ENCODE measurements at places on chromosomes 16 and 17.
A peak's percentile ranks its signal among the peaks of the same experiment; 100 is the strongest.

- no peak for DNase-seq
Measured at GRCh38 chr17:29176558-29177351, 3.4 kb downstream of the MYO18A start.

DNA sequence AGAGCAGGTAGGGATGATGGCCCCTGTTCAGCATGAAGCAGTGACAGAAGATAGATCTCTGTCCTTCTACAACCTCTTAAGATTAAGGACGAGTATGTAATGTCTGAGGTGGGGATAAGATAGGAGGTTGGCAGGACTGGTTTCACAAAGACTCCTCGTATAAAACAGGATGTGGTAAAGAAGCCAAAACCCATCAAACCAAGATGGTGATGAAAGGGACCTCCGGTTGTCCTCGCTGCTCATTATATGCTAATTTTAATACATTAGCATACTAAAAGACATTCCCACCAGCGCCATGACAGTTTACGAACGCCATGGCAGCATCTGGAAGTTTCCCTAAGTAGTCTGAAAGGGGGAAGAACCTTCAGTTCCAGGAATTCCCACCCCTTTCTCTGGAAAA, 27.3 kb downstream of the MIS12 start:
- no peak for DNase-seq

DNA sequence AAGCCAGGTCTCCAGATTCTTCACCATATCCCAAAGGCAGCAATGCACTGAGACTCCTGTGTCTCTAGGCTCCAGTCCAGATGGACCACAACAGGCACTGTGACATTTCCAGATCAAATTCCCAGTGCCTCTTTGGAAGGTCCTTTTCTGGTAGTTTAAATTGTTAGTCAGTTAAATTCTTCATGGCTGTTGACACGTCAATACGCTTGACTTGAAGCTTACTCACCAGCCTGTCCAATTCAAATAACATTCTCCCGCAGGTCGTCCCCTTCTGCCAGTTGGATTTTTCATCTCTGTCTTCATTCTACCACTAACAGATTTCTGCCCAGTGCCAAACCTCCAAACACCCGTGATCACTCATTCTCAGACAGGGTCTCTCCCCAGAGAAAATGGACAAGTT, 86.7 kb downstream of the SHISA9 start:
- DNase-seq, result no peak

- DNase-seq, result no peak
Measured at GRCh38 chr17:73957564-73957963, 245.9 kb upstream of the RPL38 start.

DNA sequence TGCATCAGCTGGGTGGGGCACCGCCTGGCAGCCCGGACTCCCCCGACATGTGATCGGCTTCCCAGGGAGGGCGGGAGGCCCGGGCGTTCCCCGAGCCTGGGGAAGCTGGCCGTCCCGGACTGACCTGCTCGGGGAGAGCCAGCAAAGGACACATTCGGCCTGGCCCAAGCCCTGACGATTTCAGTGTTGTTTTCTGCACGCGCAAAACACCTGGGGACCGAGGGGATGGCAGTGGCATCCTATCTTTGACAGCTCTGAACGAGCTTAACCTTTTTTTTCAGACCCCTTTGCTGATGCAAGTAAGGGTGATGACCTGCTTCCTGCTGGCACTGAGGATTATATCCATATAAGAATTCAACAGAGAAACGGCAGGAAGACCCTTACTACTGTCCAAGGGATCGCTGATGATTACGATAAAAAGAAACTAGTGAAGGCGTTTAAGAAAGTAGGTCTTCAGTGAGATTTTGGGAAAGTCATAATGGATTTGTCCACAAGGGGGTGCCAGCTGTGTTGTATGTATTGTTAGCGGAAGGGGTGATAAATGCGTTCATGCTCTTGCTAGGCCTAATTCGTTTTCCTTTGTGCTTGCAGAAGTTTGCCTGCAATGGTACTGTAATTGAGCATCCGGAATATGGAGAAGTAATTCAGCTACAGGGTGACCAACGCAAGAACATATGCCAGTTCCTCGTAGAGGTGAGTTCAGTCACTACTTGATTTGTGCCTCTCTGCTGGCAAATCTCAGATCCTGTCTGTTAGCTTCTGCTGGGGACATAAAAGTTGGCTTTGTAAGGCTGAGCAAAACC, 1.0 kb downstream of the EIF1 start:
- no peak for DNase-seq

- peak; percentile 78 for DNase-seq
Measured at GRCh38 chr17:32275060-32276042, 9.7 kb downstream of the RHBDL3 start.

GRCh38 chr16:4123616-4124300, 7.5 kb upstream of the ADCY9 start:
- DNase-seq, result no peak

GRCh38 chr16:11329071-11329491, 16.2 kb upstream of the RMI2 start:
- DNase-seq, result no peak

GRCh38 chr16:30065943-30066760, 592 bp downstream of the ALDOA start:
- DNase-seq, result no peak

- DNase-seq, result no peak
Measured at GRCh38 chr17:4573669-4574068, 10.7 kb upstream of the SMTNL2 start.

GRCh38 chr17:32484041-32484461, 2.7 kb upstream of the CDK5R1 start:
- DNase-seq, result no peak

DNA sequence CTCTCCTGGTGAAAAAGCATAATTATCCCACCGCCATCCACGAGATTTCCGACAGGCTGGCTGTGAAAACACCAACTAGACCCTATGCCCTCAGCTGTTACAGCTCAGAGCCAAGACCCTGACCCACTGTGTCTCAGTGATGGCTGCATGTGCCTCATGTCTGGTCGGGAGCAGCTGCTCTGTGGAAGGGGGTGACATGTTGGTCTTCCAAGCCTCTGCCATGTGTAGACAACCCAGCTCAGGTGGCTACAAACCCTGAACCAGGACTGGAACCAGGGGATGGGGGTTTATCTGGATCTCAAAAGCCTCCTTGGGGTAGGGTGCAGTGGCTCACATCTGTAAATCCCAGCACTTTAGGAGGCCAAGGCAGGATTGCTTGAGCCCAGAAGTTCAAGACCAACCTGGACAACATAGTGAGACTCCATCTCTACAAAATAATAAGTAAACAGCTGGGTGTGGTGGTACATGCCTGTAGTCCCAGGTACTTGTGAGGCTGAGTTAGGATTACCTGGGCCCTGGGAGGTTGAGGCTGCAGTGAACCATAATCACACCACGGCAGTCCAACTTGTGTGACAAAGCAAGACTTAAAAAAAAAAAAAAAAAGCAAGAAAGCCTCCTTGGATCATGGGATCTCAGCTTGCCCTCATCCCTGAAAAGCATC, 220.3 kb downstream of the CPPED1 start:
- DNase-seq, result no peak

GRCh38 chr17:14304222-14304772, 3.4 kb downstream of the HS3ST3B1 start:
- DNase-seq, result no peak

DNA sequence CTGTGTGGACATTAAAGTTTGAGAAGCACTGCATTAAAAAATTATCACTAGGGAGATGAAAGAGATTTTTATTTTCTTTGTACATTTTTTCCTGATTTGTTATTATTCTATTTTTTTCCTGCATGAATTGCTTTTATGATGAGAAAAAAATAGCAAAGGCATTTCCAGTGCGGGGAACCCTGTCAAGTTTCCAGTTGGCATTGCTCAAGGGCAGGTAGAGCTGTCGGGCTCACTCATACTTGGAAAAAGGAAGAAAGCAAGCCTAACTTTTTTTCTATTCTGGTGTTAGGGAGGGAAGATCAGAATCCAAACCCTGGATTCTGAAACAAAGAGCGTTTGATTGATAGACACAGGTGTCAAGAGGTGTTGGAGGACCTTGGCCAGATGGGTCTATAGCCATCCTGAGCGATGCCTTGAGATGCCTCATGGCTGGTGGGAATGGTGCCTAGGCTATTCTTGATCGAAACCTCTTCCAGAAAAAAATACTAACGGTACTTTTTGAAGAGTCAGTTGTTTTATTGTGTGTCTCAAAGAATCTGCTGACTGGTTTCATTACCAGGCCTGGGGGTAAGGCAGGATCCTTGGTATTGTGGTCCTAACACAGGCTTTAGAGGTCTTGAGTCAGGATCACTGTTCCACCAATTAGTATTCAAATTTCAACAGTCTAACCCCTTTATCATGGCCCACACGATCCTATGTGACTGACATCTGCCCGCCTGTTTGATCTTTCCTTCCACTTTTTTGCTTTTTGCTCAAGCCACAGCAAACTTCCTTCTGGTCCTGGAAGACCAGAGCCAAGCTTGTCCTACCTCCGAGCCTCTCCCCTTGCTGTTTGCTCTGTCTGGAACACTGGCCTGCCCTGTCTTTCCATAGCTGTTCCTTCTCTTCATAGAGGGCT, 20.1 kb downstream of the SNX29 start:
- no peak for DNase-seq

DNA sequence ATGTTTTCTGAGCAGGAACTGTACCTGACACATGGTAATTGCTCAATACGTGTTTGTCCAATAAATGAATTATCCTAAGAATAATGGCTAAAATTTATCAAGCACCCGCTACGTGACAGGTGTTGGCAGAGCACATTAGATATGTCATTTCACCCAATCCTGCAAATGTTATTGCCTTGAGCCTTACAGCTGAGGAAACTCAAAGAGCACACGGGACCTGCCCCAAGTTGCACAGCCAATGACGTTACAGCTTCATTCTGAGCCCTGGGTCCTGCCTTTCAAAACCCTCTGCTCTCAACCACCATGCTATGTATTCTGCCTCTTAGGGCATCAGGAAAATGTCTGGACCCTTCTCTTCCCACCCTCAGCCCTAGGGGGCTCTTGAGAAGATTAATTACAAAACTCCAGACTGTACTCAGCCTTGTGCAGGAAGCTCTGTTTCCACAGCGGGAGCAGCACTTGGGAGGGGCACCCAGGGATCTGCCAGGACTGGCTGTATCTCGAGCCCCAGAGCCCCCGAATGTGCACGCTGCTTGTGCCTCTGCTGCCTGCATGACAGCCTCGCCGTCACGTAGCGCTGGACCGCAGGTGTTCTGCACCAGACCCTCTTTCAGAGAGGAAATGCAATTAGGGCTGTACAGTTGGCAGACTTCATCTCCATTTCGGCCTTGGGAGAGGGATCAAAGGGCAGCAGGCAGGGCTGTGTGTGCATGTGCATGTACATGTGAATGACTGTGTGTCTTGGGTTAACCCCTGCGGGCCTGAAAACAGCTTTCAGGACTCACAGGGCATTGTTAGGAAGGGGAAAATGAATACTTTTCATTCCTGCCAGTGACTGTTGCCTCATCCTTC, 71.6 kb downstream of the GPR139 start:
- no peak for DNase-seq

Data from GM04504 (cell line).